ENCODE measurements at places on chromosomes 3 and 15. TPM values are rescaled to one million over a fixed set of nuclear protein-coding genes. Genes with fewer than 3 reads are reported as not detected.

Gene APBA2
- polyA plus RNA-seq: 0.38 TPM

Gene LMOD3
- polyA plus RNA-seq: 64.0 TPM

Gene GOLGA8S
- polyA plus RNA-seq: 0.36 TPM

Gene ATP8B4
- 3.0 TPM for polyA plus RNA-seq

Gene FSIP1
- polyA plus RNA-seq: 0.16 TPM

Gene RBP2
- polyA plus RNA-seq: not detected

Gene SELENOK
- 187 TPM for polyA plus RNA-seq

Gene TRIM71
- not detected for polyA plus RNA-seq

Gene TMEM87A
- 13.6 TPM for polyA plus RNA-seq

- no peak for DNase-seq
Measured at GRCh38 chr3:48492461-48493202, 11.3 kb downstream of the SHISA5 start.

- DNase-seq: no peak
Measured at GRCh38 chr3:102057781-102058421, 208.6 kb downstream of the NFKBIZ start.

DNA sequence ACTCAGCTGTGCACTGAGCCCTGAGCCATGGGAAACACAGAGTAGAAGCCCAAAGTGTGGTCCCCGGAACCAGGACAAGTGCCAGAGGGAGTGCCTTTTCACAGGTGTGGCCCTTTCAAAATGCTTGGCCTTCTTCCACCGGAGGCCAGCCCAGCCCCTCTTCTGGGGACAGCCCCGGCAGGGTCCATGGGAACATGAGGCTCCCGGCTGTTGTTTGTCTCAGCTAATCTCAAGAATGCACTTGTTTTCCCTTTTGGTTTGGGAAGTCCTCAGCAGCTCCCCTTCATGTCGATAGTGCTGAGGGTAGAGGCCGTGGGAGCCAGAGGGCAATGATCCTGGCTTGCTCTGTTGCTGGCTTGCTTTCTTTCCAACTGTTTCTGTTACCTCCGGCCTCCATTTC, 91.1 kb upstream of the MRPS22 start:
- no peak for DNase-seq

GRCh38 chr3:141278196-141279076, 46.8 kb downstream of the PXYLP1 start:
- DNase-seq: no peak

- no peak for DNase-seq
Measured at GRCh38 chr3:71499227-71499876, 84.2 kb downstream of the FOXP1 start.

- no peak for DNase-seq
Measured at GRCh38 chr3:71530903-71531530, 52.5 kb downstream of the FOXP1 start.

DNA sequence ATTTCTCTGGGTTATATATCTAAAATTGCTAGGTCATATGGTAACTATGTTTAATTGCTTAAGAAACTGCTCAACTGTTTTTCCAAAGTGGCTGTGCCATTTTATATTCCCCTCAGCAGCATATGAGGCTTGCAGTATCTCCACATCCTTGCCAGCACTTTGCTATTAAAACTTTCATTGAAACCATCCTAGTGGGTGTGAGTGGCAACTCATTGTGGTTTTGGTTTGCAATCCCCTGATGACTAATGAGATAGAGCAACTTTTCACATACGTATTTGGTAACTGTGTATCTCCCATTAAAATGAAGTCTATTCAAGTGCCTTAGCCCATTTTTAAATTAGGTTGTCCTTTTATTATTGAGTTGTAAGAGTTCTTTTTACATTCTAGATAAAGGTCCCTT, 17.3 kb downstream of the KPNA1 start:
- no peak for DNase-seq

GRCh38 chr3:99854756-99855298, 37.2 kb downstream of the CMSS1 start:
- DNase-seq: no peak

DNA sequence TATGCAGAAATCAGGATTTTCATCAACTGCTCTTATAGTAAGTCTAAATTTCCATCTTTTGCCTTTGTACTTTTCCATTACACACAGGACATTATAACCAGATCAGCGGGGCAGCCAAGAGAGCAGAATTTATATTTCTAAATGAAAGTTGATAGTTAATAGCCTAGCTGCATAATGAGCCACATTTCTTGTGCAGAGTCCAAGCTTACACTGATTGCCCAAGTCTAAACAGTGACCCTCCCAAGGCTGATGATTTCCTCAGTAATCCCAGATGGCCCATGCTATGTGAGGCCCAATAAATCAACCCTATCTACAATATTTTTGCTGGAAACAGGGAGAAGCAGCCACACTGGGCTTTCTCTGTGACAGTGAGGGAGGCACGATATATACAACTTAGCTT, 475.8 kb upstream of the KCNMB2 start:
- DNase-seq: peak; percentile 14

DNA sequence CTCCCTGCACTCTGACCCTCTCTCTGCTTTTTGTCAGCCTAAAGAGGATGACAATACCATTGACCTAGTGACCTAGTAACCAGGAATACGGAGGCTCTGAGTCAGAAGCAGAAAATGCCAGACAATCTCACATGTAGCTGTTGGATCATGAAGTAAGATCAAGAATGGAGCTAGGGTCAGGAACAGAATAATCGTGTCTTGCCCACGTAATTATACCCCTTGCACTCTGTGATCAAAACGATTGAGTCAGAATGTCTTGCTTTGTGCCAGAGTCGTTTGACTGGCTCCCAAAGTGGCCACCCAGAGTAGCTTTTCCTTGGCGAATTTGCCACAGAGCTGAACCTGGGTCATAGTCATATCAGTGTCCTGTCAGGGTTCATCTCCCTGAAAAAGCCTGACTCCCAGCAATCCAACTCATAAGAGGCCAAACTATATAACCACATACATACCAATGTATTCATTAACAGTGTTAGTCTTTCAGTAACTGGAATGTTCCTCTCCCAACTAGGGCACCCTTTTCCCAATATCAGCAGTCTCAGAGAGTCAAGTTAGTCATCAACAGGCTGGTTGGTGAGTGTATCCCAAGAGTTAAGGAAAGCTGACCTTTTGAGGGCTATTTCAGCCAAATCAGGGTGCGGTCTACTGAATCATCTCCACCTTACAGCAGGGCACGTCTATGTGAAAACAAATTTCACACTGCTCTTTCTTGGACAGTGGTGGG, 5.0 kb upstream of the CDV3 start:
- no peak for DNase-seq

Measured in right cardiac atrium (tissue), 5 donors.